ENCODE measurements at places on chromosomes 16 and 17.

DNA sequence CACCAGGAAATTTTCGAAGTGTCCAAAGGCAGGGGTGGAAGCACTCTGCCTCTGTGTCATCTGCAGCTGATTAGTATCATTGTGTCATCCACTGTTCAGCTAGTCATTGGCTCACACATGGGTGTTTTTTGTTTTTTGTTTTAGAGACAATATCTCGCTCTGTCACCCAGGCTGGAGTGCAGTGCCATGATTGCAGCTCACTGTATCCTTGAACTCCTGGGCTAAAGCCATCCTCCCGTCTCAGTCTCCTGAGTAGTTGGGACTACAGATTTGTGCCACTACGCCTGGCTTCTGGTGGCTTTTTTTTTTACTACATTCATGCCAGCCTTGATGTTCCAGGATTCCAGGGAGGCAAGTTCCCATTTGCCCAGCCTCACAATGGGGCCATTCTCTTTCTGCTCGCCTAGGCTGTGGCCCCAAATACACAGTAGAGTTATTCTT lies 32.5 kb upstream of the MYO18A start:
- ATAC-seq: no peak

- ATAC-seq: no peak
Observed at GRCh38 chr17:66461343-66461995, 159.1 kb downstream of the PRKCA start.

GRCh38 chr17:50115756-50116155 lies 14.2 kb downstream of the SAMD14 start:
- no peak for ATAC-seq

GRCh38 chr16:22161999-22162655 lies at the start of gene SDR42E2:
TSS of gene SDR42E2 (plus strand) at chr16:22162506. CDS start at chr16:22165583, 3,077 bp downstream.
- peak; percentile 24 for ATAC-seq

GRCh38 chr17:82019690-82020571 lies 2.7 kb downstream of the CENPX start:
- no peak for ATAC-seq

DNA sequence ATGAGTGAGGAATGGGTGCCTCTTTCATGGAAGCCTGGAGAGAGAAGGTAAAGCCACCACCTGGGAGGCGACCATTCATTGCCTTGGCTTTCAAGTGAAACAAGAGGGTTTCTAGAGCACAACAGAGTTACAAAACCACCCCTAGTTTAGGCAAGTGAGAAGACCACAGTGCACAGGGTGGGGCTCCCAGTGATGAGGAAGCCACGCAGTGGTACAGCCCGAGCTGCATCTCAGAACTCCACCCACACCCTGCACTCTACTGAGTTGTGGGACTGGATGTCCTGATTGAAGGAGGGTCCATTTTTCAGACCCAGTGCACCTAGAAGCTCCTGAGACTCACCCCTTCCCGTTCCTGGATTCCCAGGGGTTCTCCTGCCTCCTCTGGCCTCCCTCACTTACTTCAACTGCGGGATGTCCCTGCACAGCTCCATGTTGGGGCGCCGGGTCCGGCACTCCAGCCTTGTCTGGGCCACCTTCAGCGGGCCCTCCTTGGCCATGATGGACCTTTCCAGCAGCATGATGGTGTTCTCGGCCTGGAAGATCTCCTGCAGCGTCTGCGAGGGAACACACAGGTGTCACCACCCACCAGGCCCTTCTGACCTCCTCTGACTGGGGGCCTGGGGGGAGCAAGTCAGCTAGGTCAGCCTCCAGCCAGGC lies 55.1 kb upstream of the EMP2 start:
- peak; percentile 24 for ATAC-seq

DNA sequence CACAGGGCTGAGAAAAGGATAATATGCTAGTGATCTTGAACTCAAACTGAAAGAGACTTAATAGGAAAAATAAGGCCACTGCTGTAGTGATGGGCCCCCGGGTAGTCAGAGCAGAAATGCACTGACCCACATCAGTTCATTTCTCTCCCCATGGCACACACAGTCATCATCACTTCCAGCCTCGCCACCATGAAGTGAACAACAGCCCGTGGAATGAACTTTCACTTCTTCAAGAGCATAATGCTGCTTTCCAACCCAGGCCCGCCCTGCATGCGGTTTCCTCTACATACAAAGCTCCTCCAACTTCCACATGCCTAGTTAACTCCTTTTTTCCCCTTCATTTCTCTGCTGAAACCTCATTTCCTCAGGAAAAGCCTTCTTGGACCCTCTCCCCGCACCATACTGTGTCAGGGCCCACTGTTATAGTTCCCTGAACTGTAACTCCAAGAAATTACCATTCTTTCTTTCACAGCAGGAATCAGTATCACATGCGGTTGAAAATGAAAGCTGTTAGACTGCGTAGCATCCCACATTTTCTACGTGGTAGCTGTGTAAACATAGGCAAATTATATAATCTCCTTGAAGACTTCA lies 65.8 kb upstream of the SMIM36 start:
- peak; percentile 96 for ATAC-seq

DNA sequence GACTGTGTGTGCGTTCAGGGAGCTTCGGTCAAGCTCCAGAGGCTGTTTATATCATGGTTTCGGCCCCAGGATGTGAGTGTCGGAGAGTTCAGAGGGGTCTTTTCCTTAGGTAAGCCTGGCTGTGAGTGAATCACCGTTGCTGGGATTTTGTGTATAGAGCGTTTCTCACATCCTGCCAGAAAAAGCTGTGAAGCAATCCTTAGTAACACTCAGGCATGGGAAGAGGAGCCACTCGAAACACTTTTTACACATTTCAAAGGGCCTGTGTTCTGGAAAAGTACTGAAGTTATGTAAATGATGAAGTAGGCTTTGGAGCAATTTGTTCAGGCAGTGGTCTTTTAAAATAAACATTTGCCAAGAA lies 662 bp downstream of the PGS1 start:
- no peak for ATAC-seq

GRCh38 chr16:29743827-29744531 lies 1.8 kb downstream of the C16orf54 start:
- ATAC-seq: no peak

DNA sequence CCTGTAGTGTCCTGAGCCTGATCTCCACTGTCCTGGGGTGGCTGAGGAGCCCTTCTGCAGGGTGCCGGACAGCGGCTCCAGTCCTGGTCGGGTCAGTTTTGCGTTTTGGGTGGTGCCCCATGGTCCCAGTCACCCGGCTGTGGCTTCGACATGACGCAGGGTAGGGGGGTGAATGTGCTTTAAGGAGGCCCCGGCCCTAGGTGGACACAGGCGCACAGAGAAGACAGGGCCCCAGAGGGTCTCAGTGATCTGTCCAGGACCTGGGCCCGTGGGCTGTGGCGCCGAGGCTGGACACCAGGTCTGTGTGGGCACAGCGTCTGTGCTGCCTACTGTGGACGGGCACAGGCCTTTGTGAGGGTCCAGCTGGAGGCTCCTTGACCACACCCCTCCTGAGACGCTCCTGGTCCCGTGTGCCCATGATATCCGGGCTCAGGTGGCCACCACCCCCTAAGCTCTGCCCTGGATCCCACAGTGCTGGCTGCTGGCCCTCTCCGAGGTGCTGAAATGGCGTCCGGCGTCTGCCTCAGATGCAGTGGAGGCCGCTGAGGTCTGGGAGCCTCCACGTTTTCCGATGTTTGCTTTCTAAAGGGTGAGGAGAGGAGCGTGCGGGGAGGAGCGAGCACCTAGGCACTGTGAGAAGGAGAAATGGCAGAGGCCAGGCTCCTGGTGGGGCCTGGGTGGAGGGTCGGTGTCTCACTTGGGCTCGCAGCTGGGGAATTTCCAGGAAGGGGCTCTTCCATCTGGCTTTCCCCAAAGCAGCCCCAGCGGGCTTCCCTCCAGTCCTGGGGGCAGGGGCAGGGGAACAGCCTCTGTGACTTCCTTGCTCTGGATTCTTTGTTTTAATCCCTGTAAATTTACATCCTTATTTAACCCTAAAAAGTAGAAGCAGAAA lies 56.1 kb upstream of the ACSF3 start:
- no peak for ATAC-seq

Measured in stimulated activated memory B cell treated with anti-CD40 and anti-IgM and Interleukin-4, amounts not matched to agents 10 μg/mL and 1 μg/mL and 100 μg/mL, for 72 hours (primary cell).